ENCODE measurements at places on chromosomes 1 and 21.

DNA sequence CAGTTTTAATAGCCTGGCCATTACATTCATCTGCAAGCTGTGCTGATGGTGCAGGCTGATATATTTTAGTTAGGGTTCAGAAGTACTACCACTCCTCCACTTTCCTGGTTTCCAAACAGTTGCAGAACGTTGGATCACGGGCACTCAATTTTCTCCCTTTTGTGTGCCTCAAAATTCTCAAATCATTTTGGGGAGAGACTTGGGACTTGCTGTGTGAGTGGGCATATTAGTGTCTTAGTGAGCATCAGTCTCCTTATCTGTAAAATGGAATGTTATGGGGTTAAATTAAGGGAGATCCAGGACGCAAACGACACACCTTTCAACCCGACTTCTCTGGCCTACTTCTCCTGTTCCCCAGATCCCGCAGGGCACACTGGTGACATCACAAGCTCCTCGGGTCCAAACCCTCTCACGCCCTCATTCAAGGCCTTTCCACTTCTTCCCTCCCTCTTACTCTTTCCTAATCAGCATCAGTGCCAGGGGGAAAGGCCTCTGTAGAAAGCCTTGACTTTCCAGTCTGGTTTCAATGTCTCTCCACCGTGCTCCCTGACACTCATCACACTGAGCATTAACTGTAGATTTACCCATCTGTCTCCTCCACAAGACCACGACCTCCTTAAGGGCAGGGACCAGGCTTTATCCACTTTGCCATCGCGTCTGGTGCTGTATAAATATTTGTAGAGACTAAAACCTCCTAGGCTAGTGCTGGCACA is 1.2 kb downstream of the PIGP start:
- DNase-seq: no peak

- peak; percentile 62 for DNase-seq
Measured at GRCh38 chr1:168084396-168085231, 52.1 kb downstream of the GPR161 start.

DNA sequence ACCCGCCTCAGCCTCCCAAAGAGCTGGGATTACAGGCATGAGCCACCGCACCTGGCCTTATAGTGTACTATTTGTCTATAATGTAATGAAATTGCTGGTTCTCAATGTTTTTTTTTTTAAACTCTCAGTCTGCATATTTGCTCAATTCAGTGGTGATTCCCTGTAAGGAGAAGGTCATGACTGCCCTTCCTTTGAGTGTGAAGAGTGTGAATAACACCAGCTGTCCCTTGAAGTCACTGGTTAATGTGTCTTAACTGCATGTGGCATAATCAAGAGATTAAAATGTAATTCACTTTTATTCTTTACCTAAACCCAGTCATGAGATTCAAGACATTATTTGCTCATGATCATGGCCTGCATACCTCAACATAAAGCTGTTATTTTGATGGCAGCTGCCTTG is 30.5 kb downstream of the MTF2 start:
- no peak for DNase-seq

DNA sequence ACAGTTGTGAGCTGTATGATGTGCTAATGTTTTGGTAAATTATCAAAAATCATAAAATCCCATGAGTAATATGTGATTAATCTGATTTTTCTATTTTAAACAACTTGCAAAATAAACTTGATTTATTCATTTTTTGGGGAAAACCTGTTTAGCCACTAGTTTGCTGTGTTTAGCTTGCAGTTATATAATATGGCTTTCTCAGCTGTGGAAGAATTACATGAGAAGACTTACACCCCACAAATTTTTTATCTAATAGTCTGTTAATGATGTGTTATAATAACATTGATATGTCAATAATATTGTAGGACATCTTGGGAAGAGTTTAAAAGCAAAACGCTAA is 2.4 kb upstream of the ERRFI1 start:
- DNase-seq: no peak

DNA sequence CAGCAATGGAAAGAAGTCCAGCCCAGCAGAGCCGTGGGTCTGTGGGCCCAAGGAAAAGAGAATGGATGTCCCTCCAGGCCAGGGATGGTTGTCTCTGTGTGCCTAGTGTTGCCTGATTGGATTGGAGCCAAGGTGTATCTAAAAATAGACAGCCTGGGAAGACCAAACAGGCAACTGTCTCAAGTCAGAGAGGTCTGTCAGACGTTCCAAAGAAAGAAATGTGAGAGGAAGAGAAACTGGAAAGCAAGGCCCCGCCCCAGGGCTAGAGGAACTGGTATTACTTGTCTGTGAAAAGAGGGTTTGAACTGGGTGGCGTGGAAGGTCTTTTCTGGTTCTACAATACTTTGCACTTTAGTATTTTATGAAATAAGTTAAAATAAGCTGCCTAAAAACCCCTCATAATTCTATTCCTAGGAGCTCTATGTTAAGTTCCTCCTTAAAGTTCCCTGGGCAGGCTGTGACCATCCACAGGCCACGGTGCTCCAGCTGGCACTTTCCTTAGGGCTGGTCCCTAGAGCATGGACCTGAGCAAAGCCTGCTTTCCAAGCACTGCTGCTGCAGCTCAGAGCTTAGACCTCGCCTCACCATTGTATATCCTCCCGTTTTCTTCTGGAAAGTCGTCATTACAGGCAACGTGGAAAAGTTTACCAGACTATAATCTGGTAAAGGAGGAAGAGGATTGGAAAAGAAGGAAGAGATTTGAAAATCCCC is 151.6 kb downstream of the DISC1 start:
- DNase-seq: no peak

- no peak for DNase-seq
Measured at GRCh38 chr1:57362480-57362879, 61.4 kb downstream of the DAB1 start.

DNA sequence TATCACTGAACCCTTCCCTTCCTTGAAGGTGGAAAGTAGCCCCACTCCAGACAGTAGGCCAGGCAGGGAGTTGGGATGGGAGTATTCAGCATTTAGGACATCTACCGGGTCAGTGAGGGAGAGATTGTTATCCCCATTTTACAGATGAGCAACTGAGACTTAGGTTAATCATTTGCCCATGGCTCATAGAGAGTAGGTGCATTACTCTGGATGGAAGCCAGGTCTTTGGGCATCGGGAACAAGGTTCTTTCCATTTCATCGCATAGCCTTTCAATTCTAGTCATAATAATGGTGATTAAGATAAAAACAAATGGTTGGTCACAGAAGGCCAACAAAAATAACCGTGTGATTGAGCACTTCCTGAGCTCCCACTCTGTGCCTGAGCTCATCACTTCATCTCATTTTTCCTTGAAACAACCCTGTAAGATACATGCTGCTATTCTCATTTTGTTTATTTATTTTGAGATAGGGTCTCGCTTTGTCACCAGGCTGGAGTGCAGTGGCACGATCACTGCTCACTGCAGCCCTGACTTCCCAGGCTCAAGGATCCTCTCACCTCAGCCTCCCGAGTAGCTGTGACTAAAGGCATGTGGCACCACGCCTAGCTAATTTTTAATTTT is 64.8 kb downstream of the NAV1 start:
- DNase-seq: no peak

- DNase-seq: no peak
Measured at GRCh38 chr1:85116856-85117255, 68.6 kb upstream of the MCOLN3 start.

DNA sequence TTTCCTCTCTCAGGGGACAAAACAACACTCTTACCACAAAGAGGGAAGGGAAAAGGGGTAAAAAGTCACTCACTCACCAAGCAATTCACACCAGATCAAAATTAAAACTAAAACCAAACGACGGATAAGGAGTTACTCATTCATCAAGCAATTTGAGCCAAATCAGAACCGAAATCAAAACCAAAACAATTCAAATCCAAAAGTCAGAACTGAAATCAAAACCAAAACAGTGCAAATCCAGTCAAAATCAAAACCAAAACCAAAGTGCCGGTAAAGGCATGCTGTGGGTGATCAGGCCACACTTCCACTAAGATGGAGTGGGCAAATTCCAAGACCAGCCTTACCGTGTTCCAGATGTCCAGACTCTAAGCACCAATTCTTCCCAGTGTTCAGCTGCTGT is 717.9 kb downstream of the AMY1C start:
- DNase-seq: no peak

DNA sequence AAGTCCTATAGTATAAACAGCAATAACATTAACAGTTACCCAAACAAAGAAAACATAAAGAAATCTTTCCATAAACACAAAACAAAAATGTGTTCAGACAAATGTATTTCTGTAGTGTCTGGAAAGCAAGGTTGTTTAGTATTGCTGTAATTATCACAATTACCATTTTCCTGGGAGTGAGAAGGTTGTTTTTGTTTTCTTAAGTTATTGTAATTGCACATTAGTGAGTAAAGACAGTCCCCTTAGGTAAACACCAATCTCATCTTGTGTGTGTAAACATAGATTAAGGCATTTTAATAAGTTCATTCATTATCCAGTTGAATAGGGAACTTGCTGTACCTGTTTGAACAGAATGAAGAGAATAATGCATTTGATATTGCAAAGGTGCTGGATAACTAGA is 356.9 kb upstream of the ADGRL4 start:
- DNase-seq: no peak

- DNase-seq: no peak
Measured at GRCh38 chr21:16372586-16372985, 642.8 kb downstream of the USP25 start.

GRCh38 chr1:29667951-29668350 is 431.6 kb downstream of the PTPRU start:
- no peak for DNase-seq

DNA sequence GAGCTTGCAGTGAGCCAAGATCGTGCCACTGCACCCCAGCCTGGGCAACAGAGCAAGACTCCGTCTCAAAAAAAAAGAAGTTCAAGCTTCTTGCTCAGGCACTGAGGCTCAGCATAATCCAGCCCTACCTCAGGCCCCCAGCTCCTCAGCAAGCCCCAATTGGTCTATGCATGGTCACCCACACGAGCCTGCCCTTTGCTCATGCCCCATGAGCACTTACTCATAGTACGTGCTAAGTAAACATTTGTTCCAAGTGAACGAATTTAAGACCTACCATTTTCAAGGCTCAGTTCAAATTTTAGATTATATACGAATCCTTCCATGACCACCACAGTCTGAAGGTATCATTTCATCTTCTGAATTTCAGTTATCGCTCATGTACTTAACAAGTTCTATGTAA is 4.3 kb downstream of the PDZK1 start:
- no peak for DNase-seq

DNA sequence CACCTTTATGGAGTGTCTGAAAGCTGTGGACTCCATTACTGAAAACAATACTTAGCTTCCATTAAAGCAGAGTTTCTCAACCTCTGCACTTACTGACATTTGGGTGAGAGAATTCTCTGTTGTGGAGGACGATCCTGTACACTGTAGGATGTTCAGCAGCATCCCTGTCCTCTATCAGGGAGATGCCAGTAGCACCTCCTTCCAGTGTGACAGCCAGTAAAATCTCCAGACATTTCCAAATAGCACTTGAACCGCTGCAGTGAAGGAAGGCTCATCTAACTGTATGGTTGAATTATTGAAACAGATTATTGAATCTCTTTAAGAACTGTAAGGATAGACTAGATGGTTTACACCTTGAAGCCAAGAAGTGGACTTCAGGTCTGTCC is 3.1 kb downstream of the PRDM2 start:
- DNase-seq: no peak

- peak; percentile 82 for DNase-seq
Measured at GRCh38 chr21:39387461-39388037, 38.7 kb upstream of the HMGN1 start.

DNA sequence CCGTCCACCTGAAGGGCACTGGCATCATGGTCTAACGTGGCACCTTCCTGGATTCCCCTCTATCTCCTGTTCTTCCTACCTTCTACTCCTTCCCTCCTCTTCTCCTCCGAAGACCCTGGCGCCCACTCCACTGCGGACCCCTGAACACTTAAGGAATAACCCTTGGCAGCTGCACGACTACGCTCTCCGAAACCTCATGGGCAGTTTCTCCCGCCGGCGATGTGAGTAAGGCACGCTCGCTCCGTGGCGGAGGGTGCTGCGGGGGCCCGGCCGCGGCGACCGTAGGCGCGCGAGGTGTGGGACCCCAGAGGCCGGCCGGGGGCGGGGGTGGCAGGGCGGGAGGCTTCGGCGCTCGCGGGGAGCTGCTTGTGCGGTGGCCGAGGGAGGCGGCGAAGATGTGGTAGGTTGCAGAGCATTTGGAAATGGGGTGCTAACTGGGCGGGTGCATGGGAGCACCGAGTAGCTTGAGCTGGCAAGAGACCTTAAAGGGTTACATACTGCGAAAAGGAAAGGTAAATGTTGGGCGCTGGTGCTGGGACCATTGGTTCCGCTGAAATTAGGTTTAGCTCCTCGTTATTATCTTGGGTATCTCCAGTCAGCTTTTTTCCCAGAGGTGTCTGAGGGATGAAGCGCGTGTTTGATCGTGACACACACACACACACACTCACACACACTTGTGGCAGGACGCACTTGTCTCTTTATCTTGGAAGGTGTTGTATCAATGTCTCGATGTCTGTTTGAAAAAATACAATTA is 876 bp downstream of the LRRC7 start:
- DNase-seq: no peak

DNA sequence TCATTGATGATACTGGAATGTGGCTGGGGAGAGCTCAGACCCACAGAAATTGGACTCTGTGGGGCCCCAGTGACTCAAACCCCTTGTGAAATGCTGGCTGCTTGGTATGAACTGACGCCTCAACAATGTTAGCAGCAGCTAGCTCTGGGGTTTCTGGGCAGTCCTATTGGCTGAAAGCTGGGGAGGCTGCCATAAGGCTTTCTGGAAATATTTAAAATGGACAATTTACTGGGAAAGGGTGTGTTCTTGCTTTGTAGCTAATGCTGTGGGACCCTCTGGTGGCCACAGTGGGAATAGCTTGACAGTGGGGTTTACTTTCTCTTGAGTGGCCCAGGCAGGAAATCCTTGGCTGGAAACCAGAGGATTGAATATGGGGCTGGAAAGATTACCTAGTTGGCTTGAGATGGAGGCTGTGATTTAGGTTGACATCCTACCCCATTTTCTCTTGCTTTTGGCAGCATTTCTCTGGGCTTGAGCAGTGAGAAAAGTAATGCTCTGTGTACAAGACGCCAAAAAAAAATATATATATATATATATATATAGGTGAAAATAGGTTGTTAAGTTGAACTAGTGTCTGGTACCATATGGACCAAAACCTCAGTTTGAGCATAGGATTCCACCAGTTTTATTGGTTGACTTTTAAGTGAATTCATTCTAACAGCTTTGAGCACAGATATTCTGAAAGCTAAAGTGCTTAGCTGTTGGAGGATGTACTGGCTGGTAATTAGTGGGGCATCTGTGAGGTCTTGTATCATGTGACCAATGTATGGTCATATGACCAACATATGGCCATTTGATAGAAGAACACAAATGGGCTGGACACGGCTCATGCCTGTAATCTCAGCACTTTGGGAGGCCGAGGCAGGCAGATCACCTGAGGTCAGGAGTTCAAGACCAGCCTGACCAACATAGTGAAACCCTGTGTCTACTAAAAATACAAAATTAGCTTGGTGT is 8.2 kb upstream of the S100A10 start:
- peak; percentile 73 for DNase-seq

- DNase-seq: no peak
Measured at GRCh38 chr1:177354247-177354646, 183.5 kb downstream of the BRINP2 start.
